ENCODE measurements at places on chromosomes 11 and 22. TPM values are rescaled to one million over a fixed set of nuclear protein-coding genes. Genes with fewer than 3 reads are reported as not detected.

GRCh38 chr11:69670158-69670845 lies 4.9 kb downstream of the LTO1 start:
- no peaks in the 10 kb centered on the region for H3K27me3 ChIP-seq
- H3K27ac ChIP-seq, result peak overlapping the region; percentile 38
- peaks cover 13% of the 10 kb centered on the region for H3K4me1 ChIP-seq
- peaks cover 16% of the 10 kb centered on the region for H3K36me3 ChIP-seq
- H3K4me3 ChIP-seq, result no peak overlapping the region

DNA sequence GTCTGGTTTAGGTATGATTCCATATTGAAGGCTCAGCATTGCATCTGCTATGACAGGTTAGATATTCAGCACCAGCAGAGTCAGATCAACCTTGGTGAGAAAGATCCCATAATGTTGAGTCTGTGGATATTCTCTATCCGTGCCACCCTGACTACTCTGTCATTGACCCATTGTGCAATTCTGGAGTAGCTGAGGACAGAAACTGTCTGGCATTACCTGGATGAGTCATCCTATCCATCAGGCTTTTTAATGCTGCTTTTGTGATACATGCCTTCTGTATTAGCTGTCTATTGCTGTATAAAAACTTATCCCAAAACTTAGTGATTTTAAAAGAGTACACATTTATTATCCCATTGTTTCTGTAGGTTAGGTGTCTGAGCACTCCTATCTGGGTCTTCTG lies 189.1 kb upstream of the FAT3 start:
- no peak overlapping the region for H3K27ac ChIP-seq
- H3K4me3 ChIP-seq, result no peak overlapping the region
- no peaks in the 10 kb centered on the region for H3K36me3 ChIP-seq
- DNase-seq, result no peak
- H3K4me1 ChIP-seq, result no peaks in the 10 kb centered on the region

- no peak overlapping the region for H3K4me3 ChIP-seq
- H3K4me1 ChIP-seq, result no peaks in the 10 kb centered on the region
- H3K27me3 ChIP-seq, result peaks cover 4% of the 10 kb centered on the region
- no peak for DNase-seq
- H3K27ac ChIP-seq, result no peak overlapping the region
- no peaks in the 10 kb centered on the region for H3K36me3 ChIP-seq
Observed at GRCh38 chr11:118017111-118017510, 30.9 kb downstream of the IL10RA start.

The OR10D3 gene
- polyA plus RNA-seq, result not detected

The SCUBE1 gene
- polyA plus RNA-seq, result not detected

The APOL1 gene
- 14.2 TPM for polyA plus RNA-seq

All from GM23248 (cell line).